ENCODE measurements at places on chromosomes 7 and 10. TPM values are rescaled to one million over a fixed set of nuclear protein-coding genes. Genes with fewer than 3 reads are reported as not detected.

DNA sequence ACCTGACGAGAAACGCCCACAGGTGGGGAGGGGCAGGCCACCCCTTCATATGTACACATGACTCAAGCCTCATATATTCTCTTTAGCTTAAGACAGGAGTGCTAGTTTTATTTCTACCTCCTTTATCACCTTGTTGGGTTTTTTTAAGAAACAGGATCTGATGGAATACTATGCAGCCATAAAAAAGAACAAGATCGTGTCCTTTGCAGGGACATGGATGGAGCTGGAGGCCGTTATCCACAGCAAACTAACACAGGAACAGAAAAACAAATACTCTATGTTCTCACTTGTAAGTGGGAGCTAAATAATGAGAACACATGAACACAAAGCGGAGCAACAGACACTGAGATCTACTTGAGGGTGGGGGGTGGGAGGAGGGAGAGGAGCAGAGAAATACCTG is 11.2 kb upstream of the HUS1 start:
- DNase-seq, result no peak

DNA sequence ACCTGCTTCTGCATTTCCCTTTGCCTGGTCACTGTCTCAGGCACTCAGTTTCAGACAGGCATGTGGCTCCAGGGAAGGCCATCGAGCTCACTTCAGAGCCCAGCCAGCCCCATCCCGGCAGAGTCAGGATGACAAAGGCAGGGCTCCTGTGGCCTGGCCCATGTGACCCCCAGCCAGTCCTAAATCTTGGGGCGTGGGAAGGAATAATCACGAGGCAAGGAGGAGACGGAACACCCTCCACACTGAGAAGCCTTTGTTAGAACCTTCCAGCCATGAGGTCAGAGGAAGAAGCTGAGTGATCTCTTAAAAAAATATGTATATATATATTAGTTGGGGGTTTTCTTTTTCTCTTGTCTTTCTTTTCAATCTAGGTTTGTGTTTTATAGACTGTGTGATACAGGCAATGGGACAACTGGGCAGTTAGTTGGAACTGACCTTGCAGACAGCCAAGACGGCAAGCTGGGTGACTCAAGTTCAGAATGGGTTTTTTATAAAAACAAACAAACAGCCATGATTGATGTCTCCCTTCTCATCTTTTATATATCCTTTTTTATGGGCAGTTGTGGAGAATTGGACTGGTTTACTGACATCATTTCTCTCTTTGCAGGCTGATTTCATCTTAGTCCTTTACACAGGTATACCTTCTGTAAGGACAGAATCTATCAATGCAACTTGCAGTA is 60.8 kb downstream of the CHN2 start:
- DNase-seq, result no peak

DNA sequence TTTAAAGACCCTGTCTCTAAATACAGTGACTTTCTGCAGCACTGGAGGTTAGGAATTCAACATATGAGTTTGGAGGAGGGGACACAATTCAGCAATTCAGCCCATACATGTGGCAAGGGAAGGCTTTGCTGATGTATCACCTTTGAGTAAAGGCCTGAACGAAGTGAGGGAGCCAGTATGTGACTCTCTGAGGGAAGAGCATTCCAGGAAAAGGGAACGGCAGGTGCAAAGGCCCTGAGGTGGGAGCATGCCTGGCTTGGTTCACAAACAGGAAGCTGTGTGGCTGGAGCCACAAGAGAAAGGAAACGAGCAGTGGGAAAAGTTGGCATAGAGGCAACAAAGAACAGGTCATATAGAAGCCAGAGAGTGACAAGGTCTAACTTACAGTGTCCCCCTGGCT is 72.9 kb downstream of the MTPN start:
- no peak for DNase-seq

- DNase-seq, result no peak
These were observed 48.2 kb downstream of the GSAP start for GRCh38 chr7:77367976-77368375.

The CPA5 gene
- not detected for total RNA-seq

DNA sequence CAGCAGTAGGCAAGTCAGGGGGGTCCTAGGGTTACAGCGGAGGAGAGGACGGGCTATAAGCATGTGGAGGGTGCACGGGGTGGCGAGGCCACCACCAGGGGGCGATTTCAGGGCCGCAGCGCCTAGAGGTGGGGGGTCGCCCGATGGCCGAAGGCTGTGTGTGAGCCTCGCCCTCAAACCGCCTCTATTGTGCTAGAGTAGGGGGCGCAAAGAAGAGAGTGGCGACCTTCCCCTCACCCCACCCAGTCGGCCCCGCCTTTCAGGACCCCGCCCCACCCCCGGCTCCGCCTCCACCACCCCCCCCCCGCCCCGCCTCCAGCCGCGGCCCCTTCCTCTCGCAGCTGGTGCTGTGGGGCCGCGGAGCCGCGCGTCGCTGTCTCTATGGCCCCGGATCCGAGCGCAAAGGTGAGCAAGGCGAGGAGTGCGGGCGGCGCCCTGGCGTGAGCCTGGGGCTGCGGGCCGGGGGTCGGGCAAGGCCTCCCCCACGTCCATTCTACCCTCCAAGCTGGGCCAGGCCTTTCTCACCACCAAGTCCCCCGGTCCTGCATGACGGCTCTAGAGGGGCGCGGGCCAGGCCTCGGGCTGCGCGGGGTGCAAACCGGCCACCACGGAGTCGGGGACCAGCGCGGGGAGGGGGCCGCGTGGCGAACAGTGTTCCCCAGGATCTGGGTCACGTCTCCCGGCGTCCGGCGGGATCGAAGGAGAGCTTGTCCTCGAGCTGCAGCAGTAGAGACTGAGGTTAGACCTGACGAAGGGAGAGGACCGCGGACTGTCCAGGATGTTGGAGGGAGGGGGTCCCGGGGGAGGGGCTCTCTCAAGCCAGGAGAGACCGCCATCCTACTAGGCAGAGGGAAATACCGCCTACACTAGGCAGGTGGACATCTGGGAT is at the start of gene SEMA4G:
Gene SEMA4G (plus strand): TSS at position 318 of the 889 bp plus-strand sequence. CDS start 3,409 bp downstream, outside the sequence.
- DNase-seq, result no peak

DNA sequence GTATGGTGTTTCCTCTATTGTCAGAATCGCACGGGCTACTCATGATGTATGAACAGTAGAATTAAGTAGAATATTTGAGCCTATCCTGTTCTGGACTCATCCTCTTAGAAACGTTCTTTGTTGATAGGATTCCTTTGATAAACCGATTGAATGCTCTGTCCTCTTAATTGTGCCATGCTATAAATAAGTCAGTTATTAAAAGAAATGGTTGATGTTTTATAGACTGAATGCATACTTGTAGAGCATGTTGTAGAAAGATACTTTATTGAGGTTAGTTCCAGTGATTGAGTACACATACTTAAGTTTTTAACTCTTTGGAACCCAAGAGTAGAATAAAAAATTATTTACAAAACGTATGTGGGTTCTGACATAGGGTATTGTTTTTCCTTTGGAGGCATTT is 54.9 kb upstream of the HBP1 start:
- DNase-seq, result no peak

GRCh38 chr7:116527521-116527920 is 2.7 kb downstream of the CAV1 start:
- DNase-seq, result no peak

DNA sequence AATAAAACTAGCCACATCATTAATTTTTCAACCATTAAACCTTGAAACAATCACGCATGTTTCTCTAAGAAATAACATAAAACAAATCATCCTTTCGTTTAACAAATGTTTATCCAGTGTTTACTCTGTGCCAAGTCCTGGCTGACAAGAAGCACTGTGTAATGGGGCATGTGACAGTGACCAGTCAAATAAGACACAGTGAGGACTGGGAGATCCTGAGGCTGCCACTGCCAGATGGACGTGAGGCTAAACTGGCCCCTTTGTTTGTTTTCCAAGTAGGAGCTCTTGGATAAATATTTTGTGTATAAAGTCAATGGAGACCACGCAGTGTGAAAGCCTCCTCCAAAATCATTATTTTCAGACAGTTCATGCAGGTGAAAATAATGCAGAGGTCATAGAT is 626.2 kb downstream of the SUGCT start:
- DNase-seq, result no peak
